ENCODE measurements at places on chromosomes 6 and 20.

DNA sequence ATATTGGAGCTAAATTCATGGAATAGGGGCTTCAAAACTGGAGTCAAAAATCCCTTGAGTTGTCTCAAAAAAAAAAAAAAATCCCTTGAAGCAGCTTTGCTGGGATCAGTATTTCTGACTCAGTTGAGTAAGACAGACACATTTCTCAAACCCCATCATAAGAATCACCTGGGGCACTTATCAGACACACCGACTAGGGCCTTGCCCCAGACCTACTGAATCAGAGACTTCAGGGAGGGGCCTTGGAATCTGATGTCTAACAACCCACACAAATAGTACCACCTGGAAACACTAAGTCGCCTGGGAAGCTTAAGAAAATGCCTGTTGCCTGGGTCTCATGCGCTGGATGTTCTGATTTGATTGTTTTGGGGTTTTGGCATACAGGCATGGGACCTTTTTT, 44.9 kb upstream of the RNF144B start:
- DNase-seq = no peak

DNA sequence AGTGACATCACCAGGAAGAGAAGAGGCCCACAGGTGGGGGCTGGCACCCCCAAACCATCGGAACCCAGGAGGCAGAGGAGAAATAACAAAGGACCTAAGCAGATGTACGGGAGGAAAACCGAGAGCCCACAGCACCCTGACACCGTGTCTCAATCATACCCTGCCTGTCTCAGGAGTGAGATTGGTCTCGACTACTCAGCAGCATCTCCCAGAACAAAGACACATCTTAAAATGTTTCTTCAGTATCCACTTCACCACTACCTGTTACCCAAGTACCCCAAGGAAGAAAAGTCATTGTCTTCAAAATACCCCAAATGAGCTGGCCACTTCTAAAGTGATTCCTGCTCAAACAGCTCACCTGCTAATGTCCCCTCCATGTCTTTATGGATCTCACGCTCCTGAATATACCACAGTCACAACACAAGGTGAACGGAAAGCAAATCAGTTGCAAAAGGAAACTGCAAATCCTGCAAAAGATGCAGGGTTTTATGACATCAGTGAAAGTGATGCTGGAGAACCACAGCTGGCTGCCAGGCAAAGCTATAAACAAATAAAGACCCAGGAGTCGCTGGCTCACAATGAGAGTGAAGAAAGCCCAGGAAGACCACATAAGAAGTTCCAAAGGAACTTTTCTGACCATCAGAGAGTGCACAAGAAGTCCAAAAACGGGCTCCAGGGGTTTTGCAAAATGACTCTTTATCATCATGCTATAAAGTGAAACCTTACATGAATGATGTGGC, 44.1 kb downstream of the PREX1 start:
- no peak for DNase-seq

DNA sequence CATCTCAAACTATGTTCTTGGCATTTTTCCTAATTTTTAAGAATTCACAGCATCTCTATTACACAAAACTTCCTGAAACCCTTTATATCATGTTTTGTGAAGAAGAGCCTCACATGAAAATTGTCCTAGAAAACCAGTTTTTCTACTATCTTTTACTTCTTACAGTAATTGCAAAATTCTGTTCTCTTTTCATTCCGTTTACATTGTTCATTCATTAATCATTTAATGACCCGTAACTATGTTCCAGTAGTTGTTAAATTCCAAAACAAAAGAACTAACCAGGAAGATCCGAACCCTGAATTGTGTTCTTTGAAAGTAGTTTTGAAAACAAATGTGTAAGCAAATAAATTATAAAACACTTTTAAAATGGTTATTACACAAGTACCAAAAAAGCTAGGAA, 597.0 kb downstream of the EYS start:
- DNase-seq = no peak

DNA sequence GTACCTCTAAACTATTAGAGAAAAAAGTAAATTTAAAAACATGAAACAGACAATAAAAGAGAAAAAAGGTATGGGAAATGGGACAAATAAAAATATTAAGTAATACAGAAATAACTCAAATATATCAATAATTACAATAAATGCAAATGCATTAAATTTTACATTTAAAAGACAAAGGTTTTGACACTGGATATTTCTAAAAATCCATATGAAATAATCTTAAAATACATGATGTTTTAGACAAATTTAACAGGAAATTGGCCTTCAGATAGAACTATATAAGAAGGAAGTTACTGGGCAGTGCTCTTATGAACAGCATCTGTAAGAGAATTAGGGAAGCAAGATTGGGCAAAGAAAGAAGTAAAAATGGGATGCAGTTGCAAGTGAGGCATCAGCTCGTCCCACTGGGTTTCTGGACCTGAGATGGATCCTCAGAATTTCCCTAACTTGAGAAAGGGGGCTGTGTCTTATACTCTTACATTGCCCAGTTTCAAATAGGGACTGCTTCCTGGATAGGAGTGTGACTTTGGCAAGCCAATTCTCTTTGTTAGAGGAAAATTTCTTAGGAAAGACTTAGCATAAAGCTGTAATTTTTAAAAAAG, 376.7 kb downstream of the SMOC2 start:
- DNase-seq = no peak

GRCh38 chr6:34047913-34048867, 97.7 kb downstream of the GRM4 start:
- no peak for DNase-seq

DNA sequence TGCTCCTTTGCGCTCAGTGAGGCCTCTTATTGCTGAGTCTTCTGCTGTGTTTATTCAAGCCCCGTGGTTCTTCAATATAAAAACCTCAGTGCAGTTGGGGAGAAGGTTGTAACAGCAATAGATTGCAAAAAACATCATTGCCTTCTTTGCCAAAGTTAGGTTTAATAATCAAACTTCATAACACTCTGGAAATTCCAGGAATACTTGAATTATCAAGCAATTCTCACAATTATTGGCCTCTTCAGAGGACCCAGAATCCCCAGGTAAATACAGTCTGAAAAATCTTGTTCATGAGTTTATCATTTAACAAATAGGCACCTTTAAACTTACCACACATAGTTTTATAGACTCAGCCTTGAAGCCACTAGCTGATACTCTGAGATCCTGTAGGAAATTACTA, 213.6 kb downstream of the OGFRL1 start:
- no peak for DNase-seq

DNA sequence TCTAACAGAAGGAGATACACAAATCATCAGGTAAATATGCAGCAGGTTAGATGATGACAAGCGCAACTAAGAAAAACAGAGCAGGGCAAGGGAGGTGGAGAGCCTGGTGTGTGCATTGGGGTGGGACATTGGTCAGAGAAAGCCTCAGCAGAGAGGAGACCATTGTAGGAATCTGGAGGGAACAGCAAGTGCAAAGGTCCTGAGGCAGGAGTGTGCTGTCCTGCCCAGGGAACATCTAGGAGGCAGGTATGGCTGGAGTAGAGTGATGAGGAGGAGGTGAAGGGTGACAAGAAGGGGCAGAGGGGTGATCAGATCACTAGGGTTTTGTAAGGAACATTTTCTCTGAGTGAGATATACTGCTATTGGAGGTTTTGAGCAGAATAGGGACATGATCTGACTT, 90.1 kb downstream of the NCR2 start:
- DNase-seq = no peak

- DNase-seq = no peak
These were observed 103.9 kb downstream of the AIG1 start for GRCh38 chr6:143164565-143165105.

DNA sequence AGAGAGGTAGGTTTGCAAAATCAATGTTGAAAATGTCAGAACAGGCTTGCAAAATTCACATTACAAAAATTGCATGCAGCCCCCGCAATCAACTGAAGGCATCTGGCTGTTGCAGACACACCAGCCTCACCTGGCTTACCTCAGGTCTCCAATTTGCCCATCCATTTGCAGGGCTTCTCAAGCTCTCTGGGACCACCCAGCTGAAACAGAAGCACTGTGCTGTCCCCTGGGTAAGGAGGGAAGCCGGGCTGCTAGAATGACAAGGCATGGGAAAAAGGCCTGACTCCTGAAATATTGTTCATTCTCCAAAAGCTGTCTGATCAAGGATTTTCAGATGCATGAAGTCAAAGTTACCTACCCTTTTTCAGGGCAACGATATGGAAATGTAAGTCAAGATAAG, 52.6 kb upstream of the CD93 start:
- DNase-seq = no peak

DNA sequence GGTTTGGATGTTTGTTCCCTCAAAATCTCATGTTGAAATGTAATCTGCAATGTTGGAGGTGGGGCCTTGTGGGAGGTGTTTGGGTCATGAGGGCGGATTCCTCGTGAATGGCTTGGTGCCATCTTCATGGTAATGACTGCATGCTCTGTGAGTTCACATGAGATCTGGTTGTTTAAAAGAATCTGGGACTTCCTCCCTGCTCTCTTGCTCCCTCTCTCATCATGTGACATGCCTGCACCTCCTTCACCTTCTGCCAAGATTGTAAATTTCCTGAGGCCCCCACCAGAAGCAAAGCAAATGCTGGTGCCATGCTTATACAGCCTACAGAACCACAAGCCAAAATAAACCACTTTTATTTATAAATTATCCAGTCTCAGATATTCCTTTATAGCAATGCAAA, 250.3 kb upstream of the PLN start:
- no peak for DNase-seq

DNA sequence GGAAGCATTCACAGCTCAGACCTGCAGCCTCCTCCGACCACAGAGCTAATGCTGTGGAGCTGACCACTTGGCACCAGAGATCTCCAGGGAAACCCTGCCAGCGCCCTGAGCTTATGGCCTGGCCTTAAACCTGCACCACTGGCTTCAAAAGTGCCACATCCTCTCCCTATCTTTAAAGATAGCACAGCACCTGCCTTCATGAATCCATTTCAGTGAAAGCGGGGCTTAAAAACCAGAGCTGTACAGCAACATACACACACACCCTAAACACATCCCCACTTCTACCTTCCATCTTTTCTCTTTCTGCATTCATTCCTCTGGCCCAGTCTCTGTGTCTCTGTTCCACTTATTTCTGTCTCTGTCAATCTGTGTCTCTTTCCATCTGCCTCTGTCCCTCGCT, 59.8 kb upstream of the CCDC167 start:
- no peak for DNase-seq

- DNase-seq = no peak
These were observed 461.3 kb downstream of the GJA1 start for GRCh38 chr6:121896771-121897170.

- no peak for DNase-seq
These were observed 897.8 kb downstream of the EPHA7 start for GRCh38 chr6:92521553-92521952.

GRCh38 chr6:18681832-18682503, 294.8 kb downstream of the RNF144B start:
- no peak for DNase-seq
